ENCODE measurements at places on chromosomes 7 and 10.

DNA sequence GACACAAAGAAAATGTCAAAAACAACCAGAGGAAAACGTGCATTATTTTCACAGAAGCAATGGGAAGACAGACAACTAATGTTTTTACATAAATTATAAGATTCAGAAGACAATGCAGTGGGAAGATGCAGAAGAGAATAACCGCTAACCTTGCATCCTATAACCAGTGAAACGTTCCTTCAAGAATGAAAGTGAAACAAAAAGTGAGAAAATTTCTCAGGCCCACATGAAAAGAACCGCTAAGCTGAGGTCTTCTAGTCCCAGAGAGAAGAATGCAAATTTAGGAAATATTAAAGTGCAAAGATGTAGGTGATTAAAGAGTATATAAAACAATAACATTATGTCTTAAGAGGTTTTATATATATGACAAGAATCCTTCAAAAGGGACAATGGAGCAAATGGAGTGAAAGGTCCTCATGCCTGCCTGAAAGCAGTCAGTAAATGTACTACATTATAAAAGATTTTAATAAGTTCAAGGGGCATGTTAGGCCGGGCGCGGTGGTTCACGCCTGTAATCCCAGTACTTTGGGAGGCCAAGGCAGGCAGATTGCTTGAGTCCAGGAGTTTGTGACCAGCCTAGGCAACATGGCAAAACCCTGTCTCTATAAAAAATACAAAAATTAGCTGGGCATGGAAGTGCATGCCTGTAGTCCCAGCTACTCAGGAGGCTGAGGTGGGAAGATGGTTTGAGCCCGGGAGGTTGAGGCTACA is 43.1 kb upstream of the DDC start:
- no peak for DNase-seq

- no peak for DNase-seq
Measured at GRCh38 chr7:114789871-114790311, 132.0 kb upstream of the MDFIC start.

DNA sequence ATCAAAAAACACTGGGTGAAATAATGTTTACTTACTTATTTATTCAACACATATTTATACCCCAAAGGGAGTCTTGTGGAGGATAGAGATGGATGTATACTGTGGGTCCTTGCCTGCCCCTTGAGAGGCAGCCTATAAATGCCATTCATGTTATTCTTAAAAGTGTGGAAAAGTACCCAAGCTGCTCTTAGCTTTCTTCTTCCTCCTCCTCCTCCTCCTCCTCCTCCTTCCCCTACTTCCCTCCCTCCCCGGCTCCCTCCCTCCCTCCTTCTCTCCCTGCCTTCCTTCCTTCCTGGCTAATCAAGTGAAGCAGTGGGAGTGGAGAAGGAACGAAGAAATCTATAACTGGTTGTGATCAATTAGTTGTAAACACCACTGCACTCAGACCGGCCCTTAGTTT is 21.2 kb upstream of the IGF2BP3 start:
- no peak for DNase-seq

GRCh38 chr7:103888603-103889153 is 100.8 kb downstream of the RELN start:
- no peak for DNase-seq

GRCh38 chr7:133888061-133888930 is 238.8 kb upstream of the LRGUK start:
- DNase-seq = no peak

- DNase-seq = peak; percentile 62
Measured at GRCh38 chr7:1961701-1962276, 271.0 kb downstream of the MAD1L1 start.

DNA sequence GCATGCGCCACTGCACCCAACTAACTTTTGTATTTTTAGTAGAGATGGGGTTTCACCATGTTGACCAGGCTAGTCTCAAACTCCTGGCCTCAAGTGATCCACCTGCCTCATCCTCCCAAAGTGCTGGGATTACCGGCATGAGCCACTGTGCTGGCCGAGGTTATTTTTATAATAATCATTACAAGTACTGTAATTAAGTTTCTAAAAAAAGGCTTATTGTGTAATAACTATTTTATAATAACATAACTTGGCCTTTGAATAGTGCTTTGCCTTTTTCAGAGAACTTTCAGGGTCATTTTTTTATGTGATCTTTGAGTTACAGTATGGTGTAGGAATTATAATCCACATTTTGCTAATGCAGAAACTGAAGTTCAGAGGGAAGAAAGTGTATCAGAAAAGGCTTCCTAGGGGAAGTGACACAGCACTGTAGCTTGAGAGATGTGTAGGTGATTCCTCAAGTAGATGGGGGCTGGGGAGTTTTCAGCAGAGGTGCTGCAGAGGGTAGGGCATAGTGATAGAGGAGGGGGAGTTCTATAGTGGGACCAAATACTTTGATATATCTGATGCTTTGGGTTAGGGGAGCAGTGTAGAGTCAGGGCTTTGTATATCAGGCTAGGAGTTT is 9.2 kb upstream of the SYPL1 start:
- DNase-seq = no peak

DNA sequence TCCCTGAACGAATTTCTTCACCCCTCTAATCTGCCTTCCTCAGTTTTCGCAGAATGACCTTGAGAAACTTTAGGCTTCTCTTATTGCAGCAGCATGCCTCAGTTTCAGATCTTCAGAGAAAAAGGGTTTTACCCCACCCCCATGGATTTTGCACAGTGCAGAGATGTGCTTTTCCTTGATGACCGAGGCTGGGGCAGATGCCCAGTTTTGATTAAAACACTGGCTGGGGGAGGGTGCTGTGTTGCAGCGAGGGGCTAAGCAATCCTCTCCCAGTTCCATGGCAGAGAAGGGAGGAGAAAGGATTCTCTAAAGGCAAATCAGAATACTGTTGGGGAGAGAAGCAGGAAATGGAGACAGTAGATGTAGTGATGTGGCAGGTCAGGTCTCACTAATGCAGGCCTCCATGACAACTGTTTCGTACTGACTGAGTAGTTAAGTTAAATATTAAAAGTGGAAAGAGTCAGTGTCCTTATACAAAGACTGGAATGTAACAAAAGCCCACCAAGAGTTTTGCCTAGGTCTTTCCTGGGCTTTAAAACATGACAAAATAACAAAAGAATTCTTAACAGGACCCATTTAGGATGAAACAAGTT is 50.8 kb upstream of the PDZD8 start:
- no peak for DNase-seq

GRCh38 chr10:103397191-103397825 is 882 bp downstream of the PDCD11 start:
- DNase-seq = no peak

DNA sequence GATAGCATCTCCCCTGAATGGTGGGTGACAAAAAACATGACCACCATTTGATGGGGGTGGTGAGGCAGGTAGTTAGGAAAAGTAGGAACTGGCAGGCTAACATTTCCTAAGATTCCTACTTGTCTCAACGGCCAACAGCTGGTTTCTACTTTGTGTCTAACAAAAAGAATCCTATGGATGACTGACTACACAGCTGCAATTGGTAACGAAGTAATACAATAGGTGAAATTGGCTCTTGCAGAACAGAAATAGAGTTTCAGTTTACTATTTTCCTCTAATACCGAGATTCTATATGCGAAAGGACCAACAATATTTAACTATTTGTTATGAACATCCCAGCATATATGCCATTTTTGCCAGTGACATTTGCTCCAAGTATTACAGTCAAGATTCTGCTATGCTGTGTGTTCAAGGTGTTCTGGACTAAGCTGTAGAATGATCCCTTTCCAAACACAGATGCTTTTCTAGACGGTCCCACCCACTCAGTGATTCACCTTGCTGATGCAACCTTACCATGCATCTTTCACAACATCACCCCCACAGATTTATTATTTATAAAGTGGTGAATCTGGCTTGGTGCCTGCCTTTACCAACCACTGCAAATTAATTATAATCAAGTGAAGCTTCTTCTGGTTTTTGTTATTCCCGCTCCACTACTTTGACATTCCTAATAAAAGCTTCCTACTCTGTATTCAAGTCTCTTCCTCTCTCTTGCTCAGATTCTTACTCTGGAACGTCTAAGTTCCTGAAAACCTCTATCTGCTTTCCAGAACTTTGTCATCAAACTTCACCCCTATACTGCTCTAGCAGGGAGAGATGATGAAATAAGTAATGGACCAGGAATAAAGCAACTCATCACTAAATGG is 16.8 kb downstream of the BBIP1 start:
- no peak for DNase-seq

DNA sequence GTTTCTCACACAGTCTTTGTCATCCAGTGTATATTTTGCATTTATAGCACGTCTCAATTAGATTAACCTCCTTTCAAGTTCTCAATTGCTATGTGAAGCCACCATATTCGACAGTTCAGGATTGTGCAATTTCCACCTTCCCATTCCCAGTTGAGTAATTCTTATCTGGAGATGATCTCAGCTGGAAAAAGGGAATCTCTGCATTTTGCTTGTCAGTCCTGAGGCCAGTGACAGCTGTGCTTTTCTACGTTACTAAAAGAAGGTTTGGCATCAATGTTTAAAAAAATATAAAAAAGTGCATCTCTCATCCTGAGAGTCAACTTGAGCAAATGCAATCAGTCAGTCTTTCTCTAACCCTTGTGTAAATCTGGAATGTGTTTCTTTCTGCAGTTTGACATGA is 247.7 kb downstream of the PRKG1 start:
- no peak for DNase-seq

- no peak for DNase-seq
Measured at GRCh38 chr10:72011468-72011867, 47.3 kb downstream of the CHST3 start.

DNA sequence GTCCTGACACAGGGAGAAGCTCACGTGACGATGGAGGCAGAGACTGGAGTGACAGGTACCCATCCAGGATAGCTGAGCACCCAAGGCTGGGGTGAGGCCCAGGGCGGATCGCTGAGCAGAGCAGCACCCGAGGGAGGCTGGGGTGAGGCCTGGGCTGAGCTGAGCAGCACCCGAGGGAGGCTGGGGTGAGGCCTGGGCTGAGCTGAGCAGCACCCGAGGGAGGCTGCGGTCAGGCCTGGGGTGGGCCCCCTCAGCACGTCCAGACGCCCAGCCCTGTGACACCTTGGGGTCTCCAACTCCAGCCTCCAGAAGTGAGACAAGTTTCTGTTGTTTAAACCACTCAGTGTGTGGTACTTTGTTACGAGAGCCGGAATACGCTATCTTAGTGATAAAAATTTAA is 236.3 kb downstream of the ZMYND11 start:
- DNase-seq = no peak

GRCh38 chr10:78774999-78775711 is 293.6 kb upstream of the ZMIZ1 start:
- no peak for DNase-seq

DNA sequence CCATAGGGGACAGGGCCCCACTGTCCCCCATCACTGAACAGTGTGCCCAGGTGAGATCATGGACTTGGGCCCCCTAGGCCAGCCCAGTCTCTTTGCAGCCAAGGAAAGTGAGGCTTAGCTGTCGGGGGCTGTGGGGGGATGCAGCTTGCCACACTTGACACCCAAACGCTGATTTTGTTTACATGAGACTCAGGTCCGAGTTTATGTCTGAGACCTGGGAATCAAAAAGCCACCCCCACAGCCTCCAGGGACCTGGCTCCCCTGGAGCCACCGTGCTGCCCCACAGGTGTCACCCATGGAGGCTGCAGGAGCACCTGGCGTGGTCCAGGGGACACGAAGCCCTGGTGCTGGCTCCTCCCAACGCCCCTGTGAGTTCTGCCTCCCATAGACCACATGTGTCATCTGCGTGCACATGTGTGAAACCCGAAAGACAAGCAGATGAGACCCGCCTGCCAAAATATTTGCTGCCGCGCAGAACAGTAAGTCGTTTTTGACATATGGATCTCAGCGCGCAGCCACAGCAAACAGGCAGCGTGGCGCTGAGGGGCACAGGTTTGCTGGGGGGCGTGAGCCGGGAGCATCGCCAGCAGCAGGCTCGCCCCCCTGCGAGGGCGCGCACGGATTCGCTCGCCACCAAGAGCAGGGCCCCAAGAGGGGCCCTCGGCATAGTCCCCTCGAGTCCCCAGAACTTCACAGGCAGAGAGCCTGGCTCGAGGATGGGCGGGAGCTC is 112.3 kb downstream of the LHPP start:
- no peak for DNase-seq

GRCh38 chr10:98078774-98079173 is 48.4 kb upstream of the CRTAC1 start:
- no peak for DNase-seq

DNA sequence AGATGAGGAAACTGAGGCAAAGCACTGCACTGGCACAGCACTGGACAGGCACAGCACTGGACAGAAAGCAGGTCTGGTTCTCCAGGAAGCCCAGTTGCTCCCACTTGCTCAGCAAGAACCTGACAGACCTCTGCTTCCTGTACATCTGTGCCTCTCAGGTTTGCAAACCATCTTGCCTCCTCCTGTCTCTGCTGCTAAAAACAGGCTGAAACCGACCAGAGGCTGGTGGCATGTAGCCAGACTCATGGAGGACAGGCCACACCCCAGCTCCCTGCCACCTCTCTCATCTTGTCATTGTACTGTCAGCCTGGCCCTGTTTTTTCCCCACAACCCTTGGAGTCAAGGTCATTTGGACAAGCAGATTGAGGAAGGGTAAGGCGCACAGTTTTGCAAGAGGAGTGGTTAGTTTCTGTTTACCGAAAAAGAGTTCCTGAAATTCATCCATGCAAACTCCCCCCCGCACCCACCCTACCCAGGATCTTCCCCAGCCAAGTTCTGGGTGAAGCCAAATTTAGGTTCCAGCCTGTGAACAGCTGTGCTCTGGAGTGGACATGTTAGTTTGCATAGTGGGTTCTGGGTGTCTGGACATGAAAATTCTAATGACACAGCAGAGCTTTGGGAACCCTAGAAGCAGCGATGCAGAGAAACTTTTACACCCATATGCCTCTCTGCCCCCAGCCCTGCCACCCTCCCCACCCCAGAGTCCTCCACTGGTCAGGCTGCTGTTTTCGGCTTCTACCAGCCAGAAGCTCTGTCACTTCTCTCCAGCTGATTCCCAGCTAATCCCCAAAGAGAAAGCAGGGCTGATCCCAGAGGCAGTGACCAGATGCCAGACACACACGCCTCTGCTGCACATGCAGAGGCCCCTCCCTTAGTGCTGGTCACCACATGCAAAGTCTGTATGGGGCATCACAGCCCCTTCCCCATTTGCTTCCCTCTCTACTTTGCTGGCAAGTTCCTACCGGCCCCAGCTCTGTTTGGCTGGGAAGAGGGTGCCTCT is 8.5 kb upstream of the C10orf105 start:
- peak; percentile 73 for DNase-seq

GRCh38 chr7:114158275-114158674 is 239.5 kb upstream of the PPP1R3A start:
- DNase-seq = no peak

GRCh38 chr10:30063099-30063498 is 3.7 kb upstream of the JCAD start:
- no peak for DNase-seq

Measured in effector memory CD8-positive, alpha-beta T cell (primary cell).